Left renal cortex interstitium (tissue), 4 donors: ENCODE measurements at places on chromosomes 1 and 21.
A peak's percentile ranks its signal among the peaks of the same experiment; 100 is the strongest.

DNA sequence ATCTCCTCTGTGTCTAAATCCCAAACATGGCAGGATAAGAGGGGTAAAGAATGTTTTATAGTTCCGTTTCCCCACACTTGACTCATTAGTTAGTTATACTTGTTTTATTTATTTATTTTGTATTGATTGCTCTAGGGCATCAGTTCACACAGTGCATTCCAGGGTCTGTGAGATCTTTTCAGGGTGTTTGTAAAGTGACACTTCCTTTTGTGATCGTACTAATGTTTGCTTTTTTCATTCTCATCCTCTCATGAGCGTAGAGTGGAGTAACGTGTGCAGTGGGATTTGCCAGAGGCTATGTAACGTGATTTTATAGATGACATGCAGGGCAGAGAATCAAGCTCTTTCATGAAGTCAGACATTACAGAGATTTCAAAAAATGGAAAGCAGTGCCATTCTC, 103.2 kb downstream of the SCCPDH start:
- no peak for DNase-seq

DNA sequence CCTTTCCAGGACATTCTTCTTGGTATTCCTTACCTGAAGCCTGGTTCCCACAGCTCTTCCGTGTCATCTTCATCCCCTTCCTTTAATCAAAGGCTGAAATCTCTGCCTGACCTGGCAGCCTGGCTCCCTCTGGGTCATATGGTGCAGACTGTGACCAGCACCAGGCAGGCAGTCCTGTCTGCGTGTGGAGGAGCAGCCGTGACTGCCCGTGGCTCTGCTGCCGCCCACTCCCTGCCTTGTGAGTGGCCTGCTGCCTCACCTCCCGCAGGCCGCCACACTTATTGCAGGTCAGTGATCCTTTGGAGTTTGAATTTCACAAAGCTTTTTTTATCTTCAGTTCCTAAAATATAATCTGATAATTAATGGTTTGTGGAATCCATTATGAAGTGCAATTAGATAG, 36.2 kb upstream of the EPHA8 start:
- no peak for DNase-seq

- DNase-seq: no peak
Observed at GRCh38 chr1:40381268-40382107, 8.0 kb downstream of the SMAP2 start.

DNA sequence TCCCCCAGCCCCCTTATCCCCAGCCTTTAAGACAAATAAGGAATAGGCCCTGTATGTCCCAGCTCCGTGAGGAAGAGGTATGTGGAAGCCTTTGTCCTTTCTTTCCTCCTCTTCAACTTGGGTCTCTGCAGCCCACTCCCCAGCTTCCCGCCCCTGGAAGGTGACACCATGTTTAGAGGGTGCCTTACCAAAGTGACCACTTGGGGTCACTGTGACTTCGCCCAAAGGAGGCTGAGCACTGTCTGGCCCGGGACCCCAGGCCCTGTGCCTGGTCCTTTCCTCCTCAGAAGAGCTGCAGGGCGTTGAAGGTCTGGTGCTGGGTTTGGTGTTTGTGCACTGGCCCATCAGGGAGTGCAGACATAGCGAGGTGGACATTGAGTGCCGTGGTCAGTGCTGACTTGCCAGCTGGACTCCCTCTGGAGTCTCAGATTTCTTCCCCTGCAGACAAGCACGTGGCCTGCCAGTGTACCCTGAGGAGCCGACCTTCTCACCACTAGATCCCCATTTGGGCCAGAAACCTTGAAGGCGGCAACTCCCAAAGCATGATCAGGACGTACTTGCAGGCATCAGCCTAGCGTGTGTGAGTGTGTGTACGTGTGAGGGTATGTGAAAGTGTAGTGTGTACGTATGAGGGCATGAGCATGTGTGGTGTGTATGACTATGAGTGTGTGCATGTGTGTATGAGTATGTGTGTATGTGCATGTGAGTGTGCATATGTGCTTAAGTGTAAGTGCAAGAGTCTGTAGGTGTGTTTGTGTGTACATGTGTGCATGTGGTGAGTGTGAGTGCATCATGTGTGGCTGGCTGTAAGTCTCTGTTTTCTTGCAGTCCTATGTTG, 181.4 kb upstream of the KIAA0040 start:
- peak; percentile 32 for DNase-seq

DNA sequence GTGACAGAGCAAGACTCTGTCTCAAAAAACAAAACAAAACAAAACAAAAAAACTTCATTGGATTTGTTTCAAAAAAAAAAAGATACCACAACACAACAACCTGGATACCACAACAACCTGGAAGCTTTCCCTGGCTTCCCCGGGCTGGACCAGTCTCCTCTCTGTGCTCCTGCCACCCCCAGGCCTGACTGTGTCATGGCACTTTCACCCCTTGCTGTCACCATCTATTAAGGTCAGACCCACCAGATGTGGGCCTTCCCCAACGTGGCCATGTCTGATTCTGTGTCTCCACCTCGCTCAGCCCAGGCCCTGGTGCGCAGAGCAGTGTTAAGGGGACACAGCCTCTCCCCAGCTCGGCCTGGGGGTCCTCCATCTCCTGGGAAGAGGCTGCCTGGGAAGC, 28.3 kb upstream of the ACOT11 start:
- no peak for DNase-seq

GRCh38 chr1:93522721-93523120, 74.8 kb downstream of the FNBP1L start:
- no peak for DNase-seq

GRCh38 chr1:70906800-70907199, 140.8 kb downstream of the PTGER3 start:
- no peak for DNase-seq

DNA sequence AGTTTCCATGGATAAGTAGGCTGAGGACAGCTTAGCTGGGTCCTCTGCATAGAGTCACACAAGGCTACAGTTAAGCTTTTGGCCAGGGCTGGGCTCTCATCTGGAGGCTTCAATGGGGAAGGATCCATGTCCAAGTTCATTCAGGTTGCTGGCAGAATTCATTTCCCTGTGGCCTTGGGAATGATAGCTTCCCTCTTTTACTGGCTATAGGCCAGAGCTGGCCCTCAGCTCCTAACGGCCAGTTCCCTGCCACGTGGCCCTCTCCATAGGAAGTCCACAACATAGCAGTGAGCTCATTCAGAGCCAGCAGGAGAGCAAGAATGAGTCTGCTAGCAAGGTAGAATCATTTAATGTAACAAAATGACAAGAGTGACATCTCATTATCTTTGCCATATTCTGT, 15.1 kb upstream of the PODN start:
- DNase-seq: no peak

GRCh38 chr1:58883037-58883887, 99.4 kb upstream of the JUN start:
- no peak for DNase-seq

DNA sequence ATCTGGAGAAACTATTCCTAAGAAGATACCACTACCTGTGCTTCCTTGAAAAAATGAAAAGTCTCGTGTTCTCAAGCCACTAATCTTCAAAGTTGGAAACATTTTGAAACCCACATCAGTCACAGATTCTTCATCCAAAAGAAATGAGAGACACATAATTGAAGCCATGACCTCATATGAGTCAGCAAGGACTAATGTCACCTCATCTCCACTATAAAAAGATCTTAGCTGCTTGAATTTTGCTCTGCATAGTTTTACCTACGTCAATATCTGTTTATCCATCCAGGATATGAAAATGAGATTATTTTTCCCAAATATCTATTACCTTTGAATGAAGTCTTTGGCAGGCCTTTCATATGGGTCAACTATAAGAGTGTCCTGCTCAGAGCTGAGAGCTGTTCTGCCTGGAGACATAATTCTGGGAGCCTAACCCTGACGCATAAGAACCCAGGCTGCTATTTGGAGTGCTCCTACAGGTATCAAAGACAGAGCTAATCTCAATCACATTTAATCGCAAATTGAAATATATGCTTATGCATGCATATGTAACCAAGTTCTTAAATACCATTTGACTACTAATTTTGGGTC, 312.5 kb upstream of the PKN2 start:
- DNase-seq: no peak
